ENCODE measurements at places on chromosomes 4 and X.

GRCh38 chr4:109323348-109323747 is 20.9 kb upstream of the COL25A1 start:
- no peak for DNase-seq

DNA sequence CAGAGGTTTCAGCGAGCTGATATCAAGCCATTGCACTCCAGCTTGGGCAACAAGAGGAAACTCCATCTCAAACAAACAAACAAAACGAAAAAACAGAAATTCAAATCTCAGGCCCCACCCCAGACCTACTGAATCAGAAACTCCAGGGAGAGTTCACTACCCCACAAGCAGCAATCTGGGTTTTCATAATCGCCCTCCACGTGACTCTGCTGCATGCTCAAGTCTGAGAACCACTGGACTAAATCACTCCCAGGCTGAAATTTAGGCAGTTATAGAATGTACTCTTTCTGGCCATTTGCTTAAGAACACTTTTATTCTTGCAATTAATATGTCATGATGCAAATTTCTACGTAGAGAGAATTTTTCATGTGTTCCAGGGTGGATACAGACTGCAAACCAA is 287.3 kb downstream of the USP46 start:
- no peak for DNase-seq

- no peak for DNase-seq
Measured at GRCh38 chr4:95293014-95293413, 255.8 kb downstream of the UNC5C start.

DNA sequence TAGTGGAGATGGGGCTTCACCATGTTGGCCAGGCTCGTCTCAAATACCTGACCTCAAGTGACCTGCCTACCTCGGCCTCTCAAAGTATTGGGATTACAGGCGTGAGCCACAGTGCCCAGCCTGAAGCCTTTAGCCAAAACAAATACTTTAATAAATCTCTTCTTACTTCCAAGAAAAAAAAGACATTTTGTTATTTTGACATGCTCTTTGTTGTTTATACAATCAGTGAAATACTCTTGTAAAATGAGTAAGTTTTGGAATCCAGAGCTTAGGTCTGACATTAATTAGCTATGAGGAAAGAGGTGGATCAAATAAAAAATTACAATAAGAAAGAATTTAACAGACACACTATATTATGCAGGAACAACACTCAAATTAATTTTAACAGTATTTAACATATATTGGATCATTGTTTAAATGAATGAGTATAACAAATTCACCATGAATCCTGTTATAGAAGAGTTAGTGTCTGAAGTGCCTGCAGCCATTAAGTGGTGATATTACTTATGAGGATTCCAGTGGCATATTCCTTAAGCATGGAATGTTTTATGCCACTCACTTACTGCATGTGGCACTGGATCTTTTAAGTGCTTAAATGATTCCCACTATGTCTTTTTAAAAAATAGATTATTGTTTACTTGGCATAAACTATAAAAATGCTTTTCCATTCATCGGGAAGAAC is 260.1 kb upstream of the GIMD1 start:
- DNase-seq, result no peak

- DNase-seq, result no peak
Measured at GRCh38 chr4:121953860-121954259, 2.0 kb upstream of the TRPC3 start.
